ENCODE measurements at places on chromosomes 11 and 22. TPM values are rescaled to one million over a fixed set of nuclear protein-coding genes. Genes with fewer than 3 reads are reported as not detected.
A peak's percentile ranks its signal among the peaks of the same experiment; 100 is the strongest.

DNA sequence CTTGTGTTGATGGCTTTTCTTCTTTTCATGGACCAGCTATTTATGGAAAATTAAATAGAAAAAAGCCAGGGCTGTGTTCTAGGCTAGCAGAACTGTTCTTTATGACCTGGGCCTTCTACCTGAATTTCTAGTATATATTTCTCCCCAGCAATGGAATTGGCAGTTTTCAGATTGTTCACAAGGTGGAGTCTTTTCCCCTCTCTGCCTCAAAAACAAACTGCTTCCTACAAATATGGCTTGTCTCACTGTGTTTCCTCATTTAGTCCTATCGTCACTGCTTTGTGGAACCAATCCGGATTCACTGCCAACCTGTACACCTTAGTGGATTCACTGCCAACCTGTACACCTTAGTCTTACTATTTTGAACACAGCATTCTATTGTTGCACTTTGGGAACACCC lies 5.0 kb upstream of the APOL5 start:
- DNase-seq: no peak

DNA sequence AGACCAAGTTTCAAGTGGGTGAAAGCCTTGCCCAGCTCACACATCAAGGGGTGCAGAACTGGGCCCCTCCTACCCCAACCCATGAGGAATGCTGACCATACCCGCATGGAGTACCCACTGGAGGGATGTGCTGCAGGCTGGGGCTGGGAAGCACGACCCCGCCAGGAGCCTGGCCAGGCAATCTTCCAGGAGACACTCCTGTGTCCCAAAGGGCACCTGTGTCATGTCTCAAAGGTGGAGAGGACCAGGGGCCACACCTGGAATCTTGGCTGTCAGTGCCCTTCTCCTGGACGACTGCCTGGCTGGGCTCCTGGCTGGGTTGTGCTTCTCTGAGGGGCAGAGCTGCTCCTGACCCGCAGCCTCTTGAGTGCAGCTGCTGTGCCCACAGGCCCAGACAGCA lies 6.7 kb downstream of the ARAP1 start:
- DNase-seq: no peak

DNA sequence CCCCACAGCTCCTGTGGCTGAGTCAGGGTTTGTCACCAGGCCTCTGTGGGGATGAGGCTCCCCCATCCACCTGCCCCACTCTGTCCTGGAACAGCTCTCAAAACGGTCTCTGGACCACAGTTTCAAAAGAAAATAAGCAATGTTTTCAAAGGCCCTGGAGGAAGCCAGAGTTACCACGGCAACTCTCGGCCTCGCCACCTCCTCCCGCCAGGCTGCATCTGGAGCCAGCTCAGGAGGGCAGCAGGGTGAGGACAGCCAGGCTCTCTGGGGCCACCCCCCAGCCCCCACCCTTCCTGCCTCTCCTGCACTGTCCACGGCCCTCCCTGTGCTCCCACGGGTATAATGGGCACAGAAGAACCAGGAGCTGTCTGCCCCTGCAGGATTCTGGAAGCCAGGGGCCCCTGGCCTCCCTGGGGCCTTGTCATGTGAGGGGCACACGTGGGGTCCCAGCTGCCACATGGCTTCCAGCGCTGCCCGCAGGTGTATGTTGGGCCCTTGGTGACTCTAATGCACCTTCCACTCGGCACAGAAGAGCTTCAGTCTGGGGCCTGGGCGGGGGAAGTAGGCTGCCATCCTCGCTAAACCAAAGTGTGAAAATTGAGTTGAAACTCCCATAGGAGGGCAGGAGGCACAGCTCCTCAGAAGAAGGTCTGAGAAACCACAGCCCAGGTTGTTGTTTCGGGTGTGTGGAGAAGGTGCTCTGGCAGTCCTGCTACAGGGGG lies 10.3 kb downstream of the CD81 start:
- DNase-seq: peak; percentile 61

Gene E2F8
- 3.9 TPM for total RNA-seq

Gene B4GALNT4
- 6.4 TPM for total RNA-seq

Gene MS4A12
- total RNA-seq: not detected

DNA sequence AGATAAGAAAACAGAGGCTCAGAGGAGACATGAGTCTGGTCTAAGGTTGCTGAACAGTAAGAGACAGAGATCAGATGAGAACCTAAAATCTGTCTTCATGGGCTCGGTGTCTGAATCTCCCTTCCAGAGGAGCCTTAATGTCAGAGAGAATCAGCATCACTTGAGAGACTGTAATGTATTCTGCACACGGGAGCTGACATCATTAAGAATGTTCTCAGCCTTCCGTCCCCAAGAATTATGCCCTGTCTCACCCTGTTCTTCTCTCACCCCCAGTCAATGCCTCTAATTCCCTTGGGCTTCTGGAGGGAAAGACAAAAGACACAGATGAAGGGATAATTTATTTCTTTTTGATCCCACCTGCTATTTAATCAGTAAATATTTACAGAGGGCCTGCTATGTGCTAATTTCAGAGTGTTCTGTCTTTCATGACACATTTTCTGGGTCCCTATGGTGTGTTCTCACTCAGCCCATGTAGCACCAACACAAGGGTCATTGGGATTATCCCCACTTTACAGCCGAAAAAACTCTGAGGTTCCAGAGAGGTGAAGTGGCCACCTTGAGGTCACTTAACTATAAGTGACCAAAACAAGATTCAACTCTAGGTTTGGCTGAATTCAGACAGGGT lies 61.8 kb downstream of the CD82 start:
- no peak for DNase-seq

DNA sequence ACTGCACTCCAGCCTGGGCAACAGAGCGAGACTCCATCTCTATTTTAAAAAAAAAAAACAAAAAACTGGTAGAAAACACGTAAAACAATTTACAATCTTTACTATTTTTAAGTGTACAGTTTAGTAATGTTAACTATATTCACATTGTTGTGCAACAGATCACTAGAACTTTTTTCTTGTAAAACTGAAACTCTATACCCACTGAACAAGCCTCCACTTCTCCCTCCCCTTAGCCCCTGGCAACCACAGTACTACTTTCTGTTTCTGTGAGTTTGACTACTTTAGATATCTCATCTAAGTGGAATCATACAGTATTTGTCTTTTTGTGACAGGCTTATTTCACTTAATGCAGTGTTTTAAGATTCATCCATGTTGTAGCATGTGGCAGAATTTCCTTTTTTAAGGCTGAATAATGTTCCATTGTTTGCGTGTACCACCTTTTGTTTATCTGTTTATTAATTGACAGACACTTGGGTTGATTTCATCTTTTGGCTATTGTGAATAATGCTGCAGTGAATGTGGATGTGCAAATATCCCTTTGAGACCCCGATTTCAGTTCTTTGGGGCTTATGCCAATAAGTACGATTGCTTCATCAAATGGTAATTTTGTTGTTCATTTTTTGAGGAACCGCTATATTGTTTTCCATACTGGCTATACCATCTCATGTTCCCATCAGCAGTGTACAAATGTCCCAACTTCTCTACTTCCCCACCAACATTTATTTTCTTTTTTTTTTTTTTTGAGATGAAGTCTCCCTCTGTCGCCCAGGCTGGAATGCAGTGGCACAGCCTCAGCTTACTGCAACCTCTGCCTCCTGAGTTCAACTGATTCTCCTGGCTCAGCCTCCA lies 11.0 kb downstream of the DDB2 start:
- DNase-seq: no peak

Gene MPEG1
- total RNA-seq: not detected

All from HFFc6 (cell line).